Activated CD8-positive, alpha-beta T cell treated with anti-CD3 and anti-CD28 coated beads, Interleukin-2, amount 10 ng/mL, durations not matched to agents 7 days and 5 days (primary cell): ENCODE measurements at places on chromosomes 12 and 14.
A peak's percentile ranks its signal among the peaks of the same experiment; 100 is the strongest.

DNA sequence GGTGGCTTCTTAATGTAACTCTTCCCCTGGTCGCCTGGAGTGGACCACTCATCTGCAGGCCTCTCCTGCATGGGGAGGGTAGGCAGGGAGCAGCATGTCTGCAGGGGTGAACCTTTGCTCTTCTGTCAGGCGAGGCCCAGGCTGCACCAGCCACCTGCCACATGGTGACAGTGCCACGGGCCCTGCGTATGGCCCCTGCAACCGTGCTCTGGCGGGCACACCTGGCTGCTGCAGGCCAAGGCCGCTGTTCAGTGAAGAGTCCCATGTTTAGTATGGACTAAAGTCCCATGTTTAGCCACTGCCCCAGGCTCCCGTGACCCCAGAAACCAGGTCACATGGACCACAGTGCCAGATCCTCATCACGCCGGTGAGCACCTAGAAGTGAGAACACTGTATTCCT lies 187.0 kb downstream of the ADGRD1 start:
- DNase-seq: no peak

GRCh38 chr12:85820101-85820500 lies 16.1 kb downstream of the RASSF9 start:
- DNase-seq: no peak

GRCh38 chr12:107660861-107661415 lies 24.7 kb upstream of the PWP1 start:
- DNase-seq: no peak

- DNase-seq: no peak
These were observed 4.7 kb upstream of the SLC2A13 start for GRCh38 chr12:40110586-40110985.

DNA sequence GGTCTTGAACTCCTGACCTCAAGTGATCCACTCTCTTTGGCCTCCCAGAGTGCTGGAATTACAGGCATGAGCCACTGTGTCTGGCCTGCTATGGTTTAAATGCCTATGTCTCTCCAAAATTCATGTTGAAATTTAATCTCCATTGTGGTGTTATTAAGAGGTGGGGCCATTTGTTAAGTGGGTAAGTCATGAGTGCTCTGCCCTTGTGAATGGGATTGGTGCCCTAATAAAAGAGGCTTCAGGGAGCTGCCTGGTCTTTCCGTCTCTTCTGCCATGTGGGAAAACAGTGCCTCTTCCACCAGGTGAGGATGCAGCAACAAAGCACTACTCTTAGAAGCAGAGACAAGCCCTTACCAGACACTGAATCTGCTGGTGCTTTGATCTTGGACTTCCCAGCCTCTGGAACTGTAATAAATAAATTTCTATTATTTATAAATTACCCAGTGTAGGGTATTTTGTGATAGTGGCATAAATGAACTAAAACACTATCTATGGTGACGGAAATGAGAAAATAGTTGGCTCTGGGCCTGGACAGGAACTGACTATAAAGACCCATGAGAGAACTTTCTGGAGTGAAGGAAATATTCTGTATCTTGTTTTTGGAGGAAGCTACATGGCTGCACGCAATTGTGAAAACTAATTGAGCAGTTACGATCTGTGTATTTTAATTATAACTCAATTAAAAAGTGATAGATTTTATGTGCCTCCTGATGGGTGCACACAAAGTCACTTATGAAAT lies 12.1 kb upstream of the ATP23 start:
- DNase-seq: no peak

- no peak for DNase-seq
These were observed 9.8 kb downstream of the NRDE2 start for GRCh38 chr14:90321891-90322290.

GRCh38 chr12:120845696-120846095 lies 58.5 kb downstream of the SPPL3 start:
- DNase-seq: no peak

- no peak for DNase-seq
These were observed 975 bp downstream of the OGFOD2 start for GRCh38 chr12:122975790-122976647.

- DNase-seq: no peak
These were observed 176.4 kb upstream of the RPH3A start for GRCh38 chr12:112615196-112615595.

GRCh38 chr14:34365309-34365915 lies 96.6 kb downstream of the SPTSSA start:
- DNase-seq: no peak

DNA sequence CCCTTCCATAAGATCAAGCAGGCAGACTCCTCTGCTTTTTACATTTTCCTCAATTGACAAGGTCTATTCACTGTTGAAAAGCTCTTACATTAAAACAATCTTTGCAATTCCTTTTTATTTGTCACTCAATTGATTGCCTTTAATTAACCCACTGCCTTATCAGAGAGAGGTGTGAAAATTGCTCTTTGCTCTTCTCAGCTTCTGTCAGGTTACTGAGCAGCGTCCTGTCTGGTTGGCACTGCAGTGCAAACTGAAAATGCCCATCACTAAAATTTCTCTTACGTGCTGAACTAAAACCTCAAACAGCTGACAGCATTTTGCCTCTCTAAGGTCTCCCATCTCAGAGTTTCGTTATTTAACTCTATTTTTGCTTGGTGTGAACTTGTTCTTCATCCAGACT lies 504.1 kb upstream of the ATXN7L3B start:
- DNase-seq: no peak

DNA sequence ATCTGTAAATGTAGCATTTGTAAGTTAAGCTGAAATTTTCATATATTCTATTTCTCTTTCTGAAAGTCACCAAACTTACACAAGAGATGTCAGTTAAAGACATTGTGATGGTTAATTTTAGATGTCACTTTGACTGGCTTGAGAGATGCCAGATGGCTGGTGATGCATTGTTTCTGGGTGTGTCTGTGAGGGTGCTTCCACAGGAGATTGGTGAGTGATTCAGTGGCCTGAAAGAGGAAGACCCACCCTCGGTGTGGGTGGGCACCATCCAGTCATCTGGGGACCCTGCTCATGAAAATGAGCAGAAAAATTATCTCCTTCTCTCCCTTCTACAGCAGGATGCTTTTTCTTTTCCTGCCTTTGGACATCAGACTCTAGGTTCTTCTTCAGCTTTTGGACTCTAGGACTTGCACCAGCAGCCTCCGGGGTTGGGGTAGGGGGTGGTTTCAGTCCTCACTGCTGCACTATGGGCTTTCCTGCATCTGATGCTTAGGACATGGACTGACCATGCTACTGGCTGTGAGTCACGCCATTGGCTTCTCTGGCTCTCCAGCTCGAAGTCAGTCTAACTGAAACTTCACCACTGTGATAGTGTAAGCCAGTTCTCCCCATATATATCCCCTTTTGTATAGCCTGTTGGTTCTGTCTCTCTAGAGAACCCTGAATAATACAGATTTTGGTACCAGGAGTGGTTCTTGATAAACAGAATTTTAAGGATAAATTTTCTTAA lies 20.9 kb downstream of the PDE6H start:
- no peak for DNase-seq

GRCh38 chr12:89801284-89801683 lies 92.6 kb upstream of the ATP2B1 start:
- no peak for DNase-seq

GRCh38 chr14:65449647-65450046 lies 37.1 kb downstream of the FUT8 start:
- no peak for DNase-seq

- DNase-seq: no peak
These were observed 53.0 kb downstream of the TRIM9 start for GRCh38 chr14:51041883-51042282.

DNA sequence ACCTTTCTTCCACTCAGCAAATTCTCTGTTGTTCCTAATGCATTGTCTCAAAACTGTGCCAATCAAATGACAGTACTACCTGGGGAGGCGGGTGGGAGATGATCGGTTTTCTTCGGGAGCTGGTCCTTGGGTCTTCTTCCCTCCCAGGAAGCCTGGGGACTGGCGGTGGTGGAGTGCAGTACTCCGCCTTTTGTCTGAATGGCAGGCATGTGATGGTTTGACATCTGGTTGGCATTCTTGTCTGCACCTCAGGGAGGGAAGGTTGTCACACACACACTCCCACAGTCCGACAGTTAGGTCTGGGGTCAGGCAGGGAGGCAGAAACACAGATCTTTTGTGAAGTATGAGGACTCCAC lies 114.8 kb downstream of the SNAPC1 start:
- no peak for DNase-seq

DNA sequence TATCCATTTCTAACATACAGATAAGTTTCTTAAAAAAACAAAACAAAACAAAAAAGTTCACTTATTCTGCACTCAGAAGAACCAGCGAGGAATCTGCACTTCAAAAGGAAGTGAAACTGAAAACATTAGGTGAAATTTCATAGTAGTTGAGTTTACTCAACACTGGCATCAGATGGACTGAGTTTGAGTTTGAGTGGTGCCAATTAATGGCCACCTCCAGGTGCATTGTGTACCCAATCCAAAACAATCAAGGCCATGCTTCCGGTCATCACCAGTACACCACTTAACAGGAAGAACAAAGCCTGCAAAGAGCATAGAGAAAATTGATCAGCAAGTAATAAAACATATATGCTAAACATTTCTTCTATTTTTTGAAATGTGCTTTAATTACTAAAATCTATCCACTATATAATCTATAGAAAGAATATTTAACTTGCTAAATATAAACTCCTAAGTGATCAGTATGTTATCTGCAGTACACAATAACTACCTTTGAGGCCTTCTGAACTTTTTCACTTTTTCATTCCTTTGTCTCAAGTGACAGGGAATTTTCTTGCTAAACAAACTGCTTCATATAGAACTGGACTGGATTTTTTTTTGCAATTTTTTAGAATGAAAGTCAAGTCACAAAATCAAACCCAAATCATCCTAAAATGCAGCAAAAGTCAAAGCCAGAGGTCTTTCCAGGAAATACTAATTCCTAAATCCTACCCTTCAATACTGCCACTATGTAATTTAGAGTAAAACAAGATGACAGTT lies 11.5 kb downstream of the SLC38A2 start:
- no peak for DNase-seq

- DNase-seq: peak; percentile 86
These were observed 2.4 kb upstream of the POP5 start for GRCh38 chr12:120583478-120584030.

DNA sequence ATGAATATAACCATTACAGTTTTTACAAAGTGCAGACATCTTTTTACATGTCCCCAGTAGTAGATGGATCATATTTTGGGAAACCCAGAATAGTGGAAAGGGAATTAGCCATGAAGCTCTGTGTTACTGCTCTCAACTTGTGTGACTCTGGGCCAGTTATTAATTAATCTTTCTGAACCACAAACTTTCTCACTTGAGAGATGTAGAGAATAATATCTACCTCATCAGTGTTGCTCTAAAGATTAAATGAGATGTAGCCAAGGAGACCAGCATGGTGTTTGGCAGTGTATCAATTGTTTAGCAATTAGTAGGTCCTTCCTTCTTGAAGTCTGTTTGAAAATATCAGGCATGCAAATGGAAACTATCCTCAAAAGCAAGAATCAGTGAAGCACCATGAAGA lies 169.2 kb downstream of the TMTC2 start:
- DNase-seq: no peak

- no peak for DNase-seq
These were observed 31.1 kb downstream of the NRDE2 start for GRCh38 chr14:90300611-90301047.

- no peak for DNase-seq
These were observed 223.4 kb upstream of the GARIN2 start for GRCh38 chr14:66965831-66966230.

DNA sequence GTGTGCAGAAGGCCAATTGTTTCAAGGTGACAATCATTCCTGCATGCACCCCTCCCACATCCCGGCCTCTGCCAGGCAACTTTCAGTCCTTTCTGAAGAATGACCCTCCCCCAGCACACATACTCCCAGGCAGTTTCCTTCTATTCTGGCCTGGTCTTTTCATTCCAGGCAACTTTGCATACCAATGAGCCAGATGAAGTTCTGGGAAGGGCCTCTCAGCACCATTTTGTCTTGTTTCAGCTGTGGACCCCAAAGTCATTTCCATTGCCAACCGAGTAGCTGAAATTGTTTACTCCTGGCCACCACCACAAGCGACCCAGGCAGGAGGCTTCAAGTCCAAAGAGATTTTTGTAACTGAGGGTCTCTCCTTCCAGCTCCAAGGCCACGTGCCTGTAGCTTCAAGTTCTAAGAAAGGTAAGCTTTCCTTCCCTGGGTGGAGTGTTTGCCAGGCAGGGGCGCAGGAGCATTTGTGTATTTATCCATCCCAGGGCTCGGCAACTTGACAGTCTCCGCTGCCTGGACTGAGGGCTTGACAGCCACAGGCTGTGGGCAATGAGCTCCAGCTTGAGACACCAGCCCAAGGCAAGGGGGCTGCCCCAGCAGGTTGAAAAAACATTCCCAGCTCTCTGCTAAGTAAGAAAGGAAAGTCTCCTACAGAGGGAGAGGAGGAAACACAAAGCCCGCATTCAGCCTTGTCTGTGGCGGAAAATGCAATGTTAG lies 16.4 kb downstream of the BCL2L14 start:
- no peak for DNase-seq

DNA sequence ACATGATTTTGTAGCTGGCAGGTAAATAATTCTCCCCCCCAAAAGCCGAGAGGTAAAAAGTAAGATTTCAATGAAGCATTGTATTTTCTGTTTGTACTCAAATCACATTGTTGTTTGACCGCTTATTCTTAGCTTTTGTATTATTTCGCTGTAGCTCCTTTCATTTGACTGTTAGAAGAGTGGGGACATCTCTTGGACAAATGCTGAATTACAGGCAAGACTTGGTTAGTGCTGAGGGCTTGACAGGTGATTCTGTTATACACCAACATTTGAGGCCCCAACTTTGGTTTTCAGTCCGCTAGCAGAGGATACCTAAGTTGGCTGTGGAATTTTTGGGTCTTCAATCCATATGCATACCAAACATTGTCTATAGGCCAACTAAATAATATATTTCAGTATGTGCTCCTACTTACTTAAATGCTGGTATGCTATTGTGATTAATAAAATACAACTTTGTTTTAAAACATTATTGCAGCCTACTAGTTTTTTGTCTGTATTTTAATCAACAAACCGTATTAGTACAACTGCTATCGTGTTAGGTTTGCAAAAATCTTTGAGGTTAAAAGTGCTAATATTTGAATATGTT lies 102.2 kb downstream of the ERC1 start:
- DNase-seq: peak; percentile 65

DNA sequence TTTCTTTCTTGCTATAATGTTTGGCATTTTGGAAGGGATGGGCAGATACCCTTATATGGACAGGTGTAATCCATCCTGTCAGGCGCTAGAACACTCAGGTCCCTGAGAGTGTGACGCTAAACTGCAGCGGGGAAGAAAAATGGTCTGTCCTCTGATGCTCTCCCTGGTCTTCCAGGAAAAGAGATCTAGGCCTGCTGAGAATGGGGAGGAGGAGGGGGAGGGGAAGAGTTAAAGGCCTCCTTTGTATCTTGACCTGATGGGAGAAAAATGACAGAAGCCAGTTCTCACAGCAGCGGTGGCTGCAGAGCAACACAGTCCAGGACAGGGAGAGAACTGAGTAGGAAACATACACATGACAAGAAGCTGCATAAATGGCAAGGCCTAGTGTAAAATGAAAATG lies 61.1 kb downstream of the RPS6KA5 start:
- DNase-seq: no peak

DNA sequence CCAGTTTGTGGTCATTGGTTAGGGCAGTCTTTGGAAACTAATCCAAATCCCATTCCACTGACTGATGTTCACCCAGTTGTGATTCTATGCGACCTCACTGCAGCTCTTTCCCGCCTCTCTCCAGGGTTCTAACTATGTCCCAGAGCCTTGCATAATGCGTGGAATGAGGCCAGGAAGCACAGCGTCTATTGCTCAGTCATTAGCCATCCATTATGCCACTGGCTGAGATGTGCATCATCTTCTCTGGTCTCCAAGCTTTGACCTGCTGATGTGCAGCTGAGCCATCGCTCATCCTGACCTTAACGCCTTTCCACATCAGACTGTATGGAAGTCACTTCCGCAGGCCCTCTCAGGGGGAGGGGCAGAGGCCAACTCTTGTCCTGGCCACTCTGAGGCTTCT lies 115.4 kb upstream of the VRK1 start:
- DNase-seq: no peak
